ENCODE measurements at places on chromosomes 5 and 9.

GRCh38 chr9:122941582-122942234, 888 bp downstream of the RABGAP1 start:
- DNase-seq = no peak

GRCh38 chr5:138711811-138712210, 41.4 kb upstream of the CTNNA1 start:
- no peak for DNase-seq

DNA sequence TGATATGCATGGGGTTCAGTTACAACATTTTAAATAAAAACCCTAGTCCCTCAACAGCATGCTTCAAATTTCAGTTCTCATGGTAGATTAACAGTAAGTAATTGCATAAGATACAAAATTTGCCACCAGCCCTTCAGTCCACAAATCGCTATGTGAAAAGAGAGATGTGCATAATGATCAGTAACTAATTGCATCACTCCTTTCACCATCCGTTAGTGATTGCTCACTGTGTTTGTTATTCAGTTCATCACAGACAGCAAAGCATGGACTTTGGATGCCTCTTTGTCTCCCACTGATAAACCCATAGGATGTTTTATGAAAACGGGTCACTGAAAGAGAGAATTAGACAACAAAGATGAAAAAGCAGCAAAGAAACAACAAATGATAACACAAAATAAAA, 103.2 kb downstream of the MCTP1 start:
- DNase-seq = no peak

- no peak for DNase-seq
Observed at GRCh38 chr5:129747572-129748407, at the start of gene MINAR2. MINAR2 (plus strand) TSS chr5:129748094; CDS start chr5:129748191, 97 bp downstream.

GRCh38 chr9:110357505-110357904, 19.8 kb upstream of the TXNDC8 start:
- no peak for DNase-seq

- DNase-seq = no peak
Observed at GRCh38 chr5:88558366-88558765, 289.7 kb upstream of the TMEM161B start.

- DNase-seq = peak; percentile 53
Observed at GRCh38 chr9:96417051-96417586, 1.1 kb downstream of the ZNF367 start.
